WTC11 (cell line): ENCODE measurements at places on chromosomes 1 and 21.

GRCh38 chr1:154483941-154484803, 17.8 kb upstream of the TDRD10 start:
- no peak for DNase-seq

DNA sequence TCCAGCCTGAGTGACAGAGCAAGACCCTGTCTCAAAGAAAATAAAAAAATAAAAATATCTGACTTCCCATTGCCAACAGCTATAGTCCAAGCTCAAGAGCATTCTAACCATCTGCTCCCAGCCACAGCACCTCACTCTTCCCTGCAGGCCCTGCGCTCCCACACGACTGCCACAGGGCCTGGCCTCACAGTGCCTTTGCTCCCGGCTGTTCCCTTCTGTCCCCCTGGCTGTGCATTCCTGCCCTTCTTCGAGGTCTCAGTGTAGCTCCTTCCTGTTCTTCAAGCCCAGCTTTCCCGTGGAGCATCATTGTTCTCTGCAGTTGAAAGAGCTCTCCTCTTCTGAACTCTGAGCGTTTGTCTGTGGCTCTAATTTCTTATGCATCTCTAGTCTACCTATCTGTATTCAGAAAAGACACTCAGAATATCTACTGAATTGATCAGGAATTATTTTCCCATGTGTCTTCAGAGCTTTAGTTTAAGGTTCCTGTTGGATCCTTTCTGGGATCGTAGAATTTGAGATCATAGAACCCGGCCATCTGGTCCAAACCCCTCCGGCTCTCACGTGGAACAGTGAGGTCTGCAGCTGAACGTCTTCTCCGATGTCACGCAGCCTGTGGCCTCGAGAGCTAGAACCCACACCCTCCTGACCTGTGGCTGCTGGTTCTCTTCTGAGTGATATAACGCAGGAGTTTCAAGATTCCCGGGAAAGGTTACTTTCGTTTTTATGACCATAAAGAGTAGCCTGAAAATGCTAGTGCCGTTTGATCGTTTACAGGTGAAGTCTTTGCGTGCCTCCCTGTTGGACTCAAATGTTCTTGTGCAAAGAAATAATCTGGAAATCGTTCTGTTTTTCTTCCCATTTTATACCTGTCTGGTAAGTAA, 54.4 kb downstream of the DOP1B start:
- DNase-seq: no peak

DNA sequence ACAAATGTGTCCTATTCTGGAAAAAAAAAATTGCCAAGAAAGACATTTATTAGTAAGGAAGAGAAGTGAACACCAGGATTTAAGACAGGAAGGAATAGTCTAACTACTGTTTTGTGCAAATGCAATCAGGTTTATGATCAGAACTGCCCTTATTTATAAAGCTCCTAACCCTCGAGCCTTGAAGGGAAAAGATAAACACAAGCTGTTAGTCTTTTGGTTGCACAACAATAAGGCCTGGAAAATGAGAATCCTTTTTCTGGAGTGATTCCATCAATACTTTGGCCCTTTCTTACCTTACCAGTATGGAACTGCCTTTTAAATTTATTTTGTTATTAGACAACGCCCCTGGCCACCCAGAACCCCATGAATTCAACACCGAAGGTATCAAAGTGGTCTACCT, 52.9 kb downstream of the SNRPE start:
- DNase-seq: no peak

DNA sequence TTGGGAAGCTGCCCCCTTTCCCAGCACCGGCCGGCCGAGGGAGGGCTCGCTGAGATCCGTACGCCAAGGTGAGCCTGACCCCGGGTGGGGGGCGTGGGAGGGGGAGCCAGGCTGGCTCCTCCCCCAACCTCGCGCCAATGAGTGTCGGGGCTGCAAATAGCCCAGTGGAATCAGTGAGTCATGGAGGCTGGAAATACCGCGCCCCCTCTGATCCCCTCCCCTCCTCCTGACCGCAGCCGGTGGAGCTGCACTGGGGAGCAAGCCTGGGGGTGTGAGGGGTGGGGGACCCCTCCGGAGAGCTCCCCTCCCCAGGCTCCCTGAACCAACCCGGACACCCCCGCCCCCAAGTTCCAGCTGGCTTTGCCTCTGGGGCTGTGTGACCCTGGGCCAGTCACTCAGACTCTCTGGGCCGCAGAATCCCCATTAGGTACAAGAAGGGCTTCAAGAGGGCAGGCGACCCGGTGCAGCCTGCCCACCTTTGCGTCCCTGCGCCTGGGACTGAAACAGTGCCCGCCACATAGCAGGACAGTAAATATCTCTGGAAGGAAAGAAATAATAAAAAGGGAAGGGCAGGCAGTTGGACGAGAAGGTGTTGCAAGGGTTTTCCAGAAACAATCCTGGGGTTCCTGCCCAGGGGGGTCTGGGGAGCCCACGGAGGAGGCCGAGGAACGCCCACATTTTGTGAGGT, 4.5 kb downstream of the HSPB7 start:
- DNase-seq: peak; percentile 83

DNA sequence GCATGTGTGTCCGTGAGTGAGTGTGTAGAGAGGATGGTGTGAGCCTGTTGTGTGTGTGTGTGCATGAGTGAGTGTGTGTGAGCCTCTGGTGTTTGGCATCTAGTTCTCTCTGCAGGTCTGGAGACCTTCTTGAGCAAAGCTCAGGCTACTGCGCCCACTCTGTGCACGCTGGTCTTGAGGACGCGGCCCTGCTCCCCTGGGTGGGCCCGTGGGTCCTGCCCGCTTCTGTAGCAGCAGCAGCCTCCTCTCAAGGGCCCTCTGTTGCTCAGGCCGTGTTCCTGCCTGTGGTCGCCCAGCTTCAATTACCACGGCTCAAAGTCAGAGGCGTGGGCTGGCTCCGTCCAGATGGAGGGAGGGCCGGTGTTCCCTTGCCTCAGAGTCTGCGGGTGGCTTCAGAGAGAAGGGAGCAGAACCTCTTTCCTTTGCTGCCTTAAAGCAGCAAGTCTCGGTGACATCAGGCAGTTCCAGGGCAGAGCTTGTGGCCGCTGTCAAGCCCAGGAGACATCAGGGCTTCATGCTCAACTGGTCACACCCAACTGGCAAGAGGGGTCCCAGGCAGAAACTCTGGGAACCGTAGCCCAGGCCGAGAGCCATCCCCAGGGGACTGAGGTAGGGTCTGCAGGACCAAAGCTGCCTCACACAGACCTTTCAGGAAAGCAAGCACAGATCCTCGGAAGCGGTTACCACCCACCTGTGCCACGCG, 270.6 kb upstream of the VAMP3 start:
- DNase-seq: no peak

DNA sequence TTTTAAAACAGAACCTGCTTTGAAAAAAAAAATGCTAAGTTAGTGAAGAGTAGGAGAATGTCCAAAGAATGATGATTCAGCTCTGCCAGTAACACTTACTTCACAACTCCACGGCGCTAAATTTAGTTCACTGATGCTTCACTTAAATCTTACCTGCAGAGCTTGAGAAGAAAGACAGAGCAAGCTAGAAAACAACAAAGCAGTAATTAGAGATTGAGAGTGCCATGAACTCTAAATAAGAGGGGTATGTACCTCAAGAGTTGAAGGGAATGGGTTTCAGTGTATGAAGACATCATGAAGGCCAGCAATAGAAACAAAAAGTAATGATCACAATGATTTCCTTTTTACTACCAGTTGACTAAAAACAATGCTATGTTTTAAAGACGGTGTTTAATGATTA, 32.8 kb downstream of the EPRS1 start:
- DNase-seq: no peak

DNA sequence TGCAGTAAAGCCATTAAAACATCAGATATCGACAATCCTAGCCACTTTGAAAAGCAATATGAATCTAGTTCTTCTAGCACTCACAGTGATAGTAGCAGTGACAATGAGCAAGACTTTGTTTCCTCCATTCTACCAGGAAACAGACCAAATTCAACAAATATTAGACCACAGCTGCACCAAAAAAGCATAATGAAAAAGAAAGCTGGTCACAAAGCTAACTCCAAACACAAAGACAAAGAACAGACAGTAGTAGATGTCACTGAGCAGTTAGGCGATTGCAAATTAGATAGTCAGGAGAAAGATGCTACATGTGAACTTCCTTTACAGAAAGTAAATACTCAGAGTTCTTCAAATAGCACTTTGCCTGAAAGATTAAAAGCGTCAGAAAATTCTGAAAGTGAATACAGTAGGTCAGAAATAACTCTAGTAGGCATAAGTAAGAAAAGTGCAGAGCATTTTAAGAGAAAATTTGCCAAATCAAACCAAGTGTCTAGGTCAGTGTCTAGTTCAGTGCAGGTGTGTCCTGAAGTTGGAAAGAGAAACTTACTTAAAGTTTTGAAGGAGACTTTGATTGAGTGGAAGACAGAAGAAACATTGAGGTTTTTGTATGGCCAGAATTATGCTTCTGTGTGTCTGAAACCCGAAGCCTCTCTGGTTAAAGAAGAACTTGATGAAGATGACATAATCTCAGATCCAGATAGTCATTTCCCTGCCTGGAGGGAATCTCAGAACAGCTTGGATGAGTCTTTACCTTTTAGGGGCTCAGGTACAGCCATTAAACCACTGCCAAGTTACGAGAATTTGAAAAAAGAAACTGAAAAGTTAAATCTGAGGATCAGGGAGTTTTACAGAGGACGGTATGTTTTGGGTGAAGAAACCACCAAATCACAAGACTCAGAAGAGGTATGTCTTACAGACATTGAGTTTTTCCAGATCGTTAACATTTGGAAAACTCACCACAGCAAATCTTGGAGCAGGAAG, 24.9 kb downstream of the RPAP2 start:
- DNase-seq: no peak

DNA sequence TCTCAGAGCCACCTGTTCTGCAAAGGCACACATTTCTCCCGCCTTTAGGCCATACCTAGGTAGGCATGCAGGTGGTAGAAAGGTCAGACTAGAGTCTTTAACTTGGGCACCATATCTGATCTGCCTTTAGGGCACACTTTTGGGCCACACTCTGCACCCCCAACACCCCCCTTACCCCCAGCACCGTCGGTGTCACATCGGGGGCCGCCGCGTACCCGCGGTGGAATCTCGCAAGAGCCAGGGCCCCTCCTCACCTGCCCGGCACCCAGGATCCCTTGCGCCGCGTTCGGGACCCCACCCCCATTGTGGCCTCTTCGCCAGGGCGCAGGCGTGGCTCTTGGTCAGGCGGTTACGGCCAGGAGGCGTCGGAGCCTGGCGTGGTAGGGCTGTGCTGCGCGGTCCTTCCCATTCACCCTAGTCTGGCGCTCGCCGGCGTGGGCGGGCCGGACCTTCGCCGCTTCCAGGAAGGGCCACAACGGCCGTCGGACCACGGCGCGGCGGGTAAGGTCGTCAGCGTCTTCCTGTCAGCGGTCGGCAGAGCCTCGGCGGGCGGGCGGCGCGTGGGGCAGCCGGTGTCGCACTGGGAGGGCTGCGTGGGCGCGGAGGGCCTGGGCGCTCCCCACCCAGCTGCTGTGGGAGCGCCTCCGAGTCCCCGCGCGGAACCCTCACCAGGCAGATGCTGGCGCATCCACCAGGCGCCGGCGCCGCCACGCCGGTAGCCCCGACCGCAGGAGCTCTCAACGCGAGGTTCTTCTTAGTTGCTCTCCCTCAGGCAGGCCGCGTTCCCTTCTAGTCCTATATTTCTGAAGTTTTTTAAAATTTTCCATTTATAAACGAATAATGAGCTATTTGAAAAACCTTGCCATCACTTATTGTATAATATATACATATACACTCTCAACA, at the start of gene DNAH14:
Gene DNAH14 (plus strand): TSS at position 341 of the 903 bp plus-strand sequence. CDS start 23,028 bp downstream, outside the sequence.
- peak; percentile 81 for DNase-seq

- DNase-seq: no peak
These were observed 572 bp downstream of the LPGAT1 start for GRCh38 chr1:211830055-211830327.

GRCh38 chr1:147292012-147292411, 49.5 kb downstream of the CHD1L start:
- DNase-seq: no peak

DNA sequence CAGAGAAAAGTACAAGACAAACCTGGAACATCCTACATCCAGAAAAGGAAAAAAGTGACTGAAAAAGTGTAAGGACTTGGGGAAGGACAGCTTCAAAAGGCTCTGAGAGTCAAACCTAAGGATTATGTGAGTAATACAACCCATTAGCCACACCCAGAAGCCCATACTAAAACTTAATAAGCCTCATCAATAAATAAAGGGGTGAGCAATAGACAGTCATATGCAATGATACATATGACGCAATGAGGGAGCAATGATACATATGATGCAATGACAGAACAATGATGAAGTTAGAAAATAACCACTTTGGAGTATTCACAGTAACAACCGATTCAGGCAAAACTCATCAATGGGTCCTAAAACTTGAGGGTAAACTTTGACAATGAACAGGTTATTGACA, 50.1 kb downstream of the BRWD1 start:
- DNase-seq: no peak

- DNase-seq: no peak
These were observed 166.9 kb upstream of the HMGB4 start for GRCh38 chr1:33696962-33697361.

GRCh38 chr1:100631015-100631551, 88.5 kb upstream of the VCAM1 start:
- no peak for DNase-seq

- no peak for DNase-seq
These were observed 32.3 kb upstream of the SPAG17 start for GRCh38 chr1:118217141-118217838.

- DNase-seq: no peak
These were observed 8.6 kb upstream of the SLC25A34 start for GRCh38 chr1:15727424-15727823.

DNA sequence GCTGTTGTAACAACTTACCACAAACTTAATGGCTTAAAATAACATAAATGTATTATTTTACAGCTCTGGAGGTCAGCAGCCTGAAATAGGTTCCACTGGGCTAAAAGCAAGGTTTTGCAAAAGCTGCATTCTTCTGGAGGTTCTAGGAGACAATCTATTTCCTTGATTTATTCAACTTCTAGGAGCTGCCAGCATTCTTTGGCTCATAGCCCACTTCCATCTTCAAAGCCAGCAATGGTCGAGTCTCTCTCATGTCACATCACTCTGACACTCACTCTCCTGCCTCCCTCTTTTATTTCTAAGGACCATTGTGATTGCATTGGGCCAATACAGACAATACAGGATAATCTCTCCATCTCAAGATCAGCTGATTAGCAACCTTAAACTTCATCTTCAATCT, 15.1 kb upstream of the FOXJ3 start:
- no peak for DNase-seq

GRCh38 chr1:230123280-230124185, 56.5 kb downstream of the GALNT2 start:
- DNase-seq: no peak

DNA sequence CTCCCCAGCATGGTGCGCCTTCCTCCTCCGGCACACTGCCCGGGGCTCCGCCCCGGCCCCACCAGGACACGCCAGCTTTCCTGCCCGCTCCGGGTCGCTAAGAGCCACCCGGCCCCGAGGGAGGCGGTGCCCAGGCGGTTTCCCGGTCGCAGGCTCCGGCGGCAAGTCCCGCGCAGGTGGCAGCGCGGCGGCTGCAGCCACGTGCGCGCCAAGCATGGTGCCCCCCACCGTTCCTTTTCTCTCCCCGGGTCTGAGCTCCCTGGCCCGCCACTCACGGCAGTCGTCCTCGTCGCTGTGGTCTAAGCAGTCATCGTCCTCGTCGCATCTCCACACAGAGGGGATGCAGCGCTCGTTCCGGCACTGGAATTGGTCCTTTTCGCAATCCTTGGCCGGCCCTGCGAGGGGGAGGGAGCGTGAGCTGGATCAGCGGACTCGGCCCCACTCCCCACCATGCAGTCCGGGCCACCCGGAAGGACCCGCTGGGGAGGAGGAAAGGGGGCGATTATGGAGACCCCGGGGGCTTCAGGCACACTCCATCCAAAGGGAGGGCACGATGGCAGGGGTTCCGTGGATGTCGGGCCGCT, 1.2 kb downstream of the LRP8 start:
- DNase-seq: no peak
